GM03348 (cell line): ENCODE measurements at places on chromosomes 6 and 20.

GRCh38 chr20:4476903-4477500, 244.7 kb upstream of the PRND start:
- DNase-seq, result no peak

DNA sequence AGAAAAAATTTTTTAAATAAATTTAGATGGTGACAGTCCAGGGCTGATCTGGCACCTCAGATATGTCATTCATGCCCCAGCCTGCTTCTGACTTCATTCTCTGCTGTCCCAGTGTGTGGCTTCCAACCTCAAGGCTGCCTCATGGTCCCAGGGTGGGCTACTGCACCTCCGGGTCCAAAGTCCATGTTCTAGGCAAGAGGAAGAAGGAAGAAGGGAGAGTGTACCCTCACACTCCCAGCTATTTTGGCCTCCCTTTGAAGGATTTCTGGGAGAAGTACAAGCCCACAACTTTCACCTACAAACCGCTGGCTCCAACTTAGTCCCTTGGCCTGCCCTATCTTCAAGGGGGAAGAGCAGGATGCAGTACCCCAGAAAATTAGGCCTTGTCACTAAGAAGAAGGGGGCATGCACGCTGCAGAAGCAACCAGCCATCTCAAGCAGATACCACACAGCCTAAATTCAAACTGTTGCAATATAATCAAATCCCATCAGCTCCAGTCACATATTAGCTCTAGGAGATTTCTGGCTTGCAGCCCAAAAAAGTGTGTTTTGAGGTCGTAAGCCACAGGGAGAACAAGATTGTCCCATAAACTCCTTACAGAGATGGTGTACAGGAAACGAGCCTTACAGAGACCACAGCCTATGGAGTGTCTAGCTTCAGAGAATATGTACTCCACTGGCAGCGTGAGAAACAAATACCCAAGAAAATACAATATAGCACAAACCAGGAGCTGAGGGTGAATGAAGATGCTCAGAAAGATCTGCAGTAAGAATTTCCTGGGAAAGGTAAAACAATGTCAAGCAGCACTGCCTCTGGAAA, 906 bp upstream of the BTN3A2 start:
- peak; percentile 8 for DNase-seq

DNA sequence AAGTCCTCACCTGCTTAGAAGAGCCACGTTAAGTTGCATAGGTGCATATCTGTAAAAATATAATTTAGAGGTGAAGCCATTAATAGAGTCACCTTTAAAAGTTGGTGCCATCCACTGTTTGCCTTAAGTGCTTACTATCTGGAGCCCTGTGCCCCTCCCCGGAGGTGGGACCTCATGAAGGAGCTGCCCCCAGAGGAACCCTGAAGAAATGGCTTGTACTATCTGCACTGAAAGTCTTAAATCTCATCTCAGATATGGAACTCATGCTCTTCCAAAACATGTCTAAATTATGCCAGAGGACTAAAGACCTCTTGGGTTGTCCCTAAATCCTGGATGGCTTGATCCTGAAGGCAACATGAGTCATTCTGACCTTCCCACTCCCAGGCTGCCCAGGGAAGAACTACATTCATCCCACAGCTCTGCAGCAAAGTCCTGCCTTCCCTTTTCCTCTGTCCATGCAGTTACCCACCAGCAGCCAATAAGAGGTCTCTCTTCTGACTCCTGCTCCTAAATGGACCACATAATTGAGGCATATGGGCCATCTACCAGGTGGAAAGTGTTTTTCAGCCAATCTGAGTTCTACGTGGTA, 85.3 kb downstream of the ASXL1 start:
- no peak for DNase-seq

DNA sequence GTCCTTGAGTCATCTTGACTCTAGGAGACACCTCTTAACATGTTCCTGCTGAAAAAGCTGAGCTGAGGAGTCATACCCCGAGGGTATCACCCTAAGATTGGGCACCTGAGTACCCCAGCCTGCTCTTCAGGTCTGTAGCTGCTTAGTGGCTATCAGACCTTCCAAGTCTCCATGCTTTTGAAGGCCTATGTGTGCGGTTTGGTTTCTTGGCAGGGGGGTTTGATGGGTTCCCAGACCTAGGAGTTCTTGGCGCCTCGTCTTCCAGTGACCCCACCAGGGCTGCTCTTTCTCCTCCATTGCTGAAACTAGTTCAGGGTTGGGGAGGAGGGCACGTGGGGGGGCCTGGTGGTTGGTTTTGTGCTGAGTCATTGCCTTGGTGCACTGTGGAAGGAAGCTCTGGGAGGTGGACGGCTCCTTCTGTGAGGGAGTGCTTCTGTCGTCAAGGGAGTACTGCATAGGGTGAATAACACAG, 20.1 kb downstream of the IGF2R start:
- DNase-seq, result peak; percentile 17

GRCh38 chr6:21915707-21916260, 322.2 kb downstream of the SOX4 start:
- peak; percentile 49 for DNase-seq

DNA sequence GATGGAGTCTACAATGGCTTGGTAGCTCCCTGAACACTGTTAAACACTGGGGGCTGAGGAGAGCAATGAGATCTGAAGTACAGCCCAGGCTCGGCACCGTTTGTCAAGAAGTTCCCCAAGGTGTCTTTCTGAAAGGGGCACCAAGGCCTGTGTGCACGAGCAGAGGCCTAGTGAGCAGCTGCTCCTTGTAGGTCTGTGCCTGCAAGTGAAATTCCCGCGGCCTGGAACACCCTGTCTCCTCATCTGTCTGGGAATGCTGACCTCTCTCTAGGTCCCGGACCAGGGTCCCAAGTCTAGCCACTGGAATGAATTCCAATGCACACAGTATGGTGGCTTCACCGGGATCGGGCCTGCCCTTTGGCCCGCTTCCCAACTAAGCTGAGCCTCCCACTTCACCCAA, 134.8 kb downstream of the FOXC1 start:
- no peak for DNase-seq

DNA sequence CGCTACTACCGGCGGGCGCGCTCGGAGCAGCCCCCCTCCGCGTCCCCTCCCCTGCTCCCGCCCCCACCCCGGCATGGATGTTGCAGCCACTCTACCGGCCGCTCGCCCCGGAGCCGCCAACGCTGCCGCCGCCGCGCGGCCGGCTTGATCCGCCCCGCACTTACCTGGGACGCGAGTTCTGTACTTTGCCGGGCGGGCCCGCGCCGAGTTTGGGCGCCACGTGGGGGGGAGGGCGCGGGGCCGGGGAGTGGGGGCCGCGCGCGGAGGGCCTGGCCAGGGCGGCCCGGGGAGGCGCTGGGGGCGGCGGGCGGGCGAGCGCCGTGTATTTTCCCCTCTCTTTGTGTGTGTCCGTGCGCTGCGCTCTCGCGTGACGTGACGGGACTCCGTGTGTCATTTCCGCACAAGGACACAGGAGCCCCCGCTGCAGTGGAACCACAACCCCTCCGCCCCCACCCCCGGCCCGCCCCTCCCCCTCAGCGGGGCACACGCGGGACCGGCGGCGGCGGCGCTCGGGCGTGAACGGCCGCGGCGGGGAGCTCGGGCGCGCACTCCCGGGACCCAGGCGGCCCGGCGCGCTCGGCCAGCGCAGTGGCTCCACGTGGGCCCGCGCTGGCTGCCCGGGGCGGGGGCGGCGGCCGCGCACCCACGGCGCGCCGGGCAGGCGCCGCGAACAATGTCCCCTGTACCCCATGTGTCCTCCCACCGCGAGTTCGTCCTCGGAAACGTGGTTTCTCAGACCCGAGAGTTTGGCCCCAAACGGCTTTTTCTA, at the start of gene BEND3:
TSS of gene BEND3 (minus strand) at position 590 of the 769 bp plus-strand sequence. CDS start 16,230 bp downstream, outside the sequence.
- peak; percentile 62 for DNase-seq

GRCh38 chr6:16206595-16207037, 31.8 kb upstream of the GMPR start:
- DNase-seq, result peak; percentile 84

- DNase-seq, result peak; percentile 59
Observed at GRCh38 chr6:100296810-100297544, 167.7 kb downstream of the SIM1 start.

DNA sequence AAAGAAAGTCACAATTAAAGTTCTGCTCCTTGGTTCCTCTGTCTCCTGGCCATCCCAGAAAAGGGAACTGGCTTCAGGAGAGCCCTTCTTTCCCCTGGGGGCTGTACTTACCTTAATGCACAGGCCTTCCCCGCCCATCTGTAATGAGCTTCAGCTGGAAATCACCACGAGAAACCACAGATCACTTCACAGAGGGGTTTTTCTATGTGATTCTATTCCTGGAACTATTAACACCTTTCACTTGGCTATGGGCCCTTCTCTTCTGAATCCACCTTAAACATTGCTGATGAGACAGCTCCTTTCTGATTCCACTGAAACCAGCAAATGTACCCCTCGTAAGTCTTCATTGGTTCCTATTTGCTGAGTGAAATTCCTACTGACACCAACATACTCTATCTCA, 80.7 kb downstream of the FOXF2 start:
- no peak for DNase-seq

DNA sequence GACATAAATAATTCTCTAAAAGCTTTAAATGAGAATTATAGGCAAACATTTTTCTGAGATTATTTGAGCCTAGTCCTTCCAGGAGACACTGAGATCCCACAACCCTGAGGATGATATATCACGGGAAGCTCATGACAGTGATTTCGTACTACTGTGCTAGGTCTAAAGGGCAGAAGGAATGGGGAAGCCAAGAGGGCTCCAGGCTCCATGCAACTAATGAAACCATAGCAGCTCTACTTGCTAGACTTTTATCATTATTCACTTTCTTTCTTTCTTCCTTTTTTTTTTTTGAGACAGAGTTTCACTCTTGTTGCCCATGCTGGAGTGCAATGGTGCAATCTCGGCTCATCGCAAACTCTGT, 57.3 kb upstream of the SGK1 start:
- no peak for DNase-seq

GRCh38 chr6:4356899-4357659, 221.7 kb upstream of the ECI2 start:
- no peak for DNase-seq

DNA sequence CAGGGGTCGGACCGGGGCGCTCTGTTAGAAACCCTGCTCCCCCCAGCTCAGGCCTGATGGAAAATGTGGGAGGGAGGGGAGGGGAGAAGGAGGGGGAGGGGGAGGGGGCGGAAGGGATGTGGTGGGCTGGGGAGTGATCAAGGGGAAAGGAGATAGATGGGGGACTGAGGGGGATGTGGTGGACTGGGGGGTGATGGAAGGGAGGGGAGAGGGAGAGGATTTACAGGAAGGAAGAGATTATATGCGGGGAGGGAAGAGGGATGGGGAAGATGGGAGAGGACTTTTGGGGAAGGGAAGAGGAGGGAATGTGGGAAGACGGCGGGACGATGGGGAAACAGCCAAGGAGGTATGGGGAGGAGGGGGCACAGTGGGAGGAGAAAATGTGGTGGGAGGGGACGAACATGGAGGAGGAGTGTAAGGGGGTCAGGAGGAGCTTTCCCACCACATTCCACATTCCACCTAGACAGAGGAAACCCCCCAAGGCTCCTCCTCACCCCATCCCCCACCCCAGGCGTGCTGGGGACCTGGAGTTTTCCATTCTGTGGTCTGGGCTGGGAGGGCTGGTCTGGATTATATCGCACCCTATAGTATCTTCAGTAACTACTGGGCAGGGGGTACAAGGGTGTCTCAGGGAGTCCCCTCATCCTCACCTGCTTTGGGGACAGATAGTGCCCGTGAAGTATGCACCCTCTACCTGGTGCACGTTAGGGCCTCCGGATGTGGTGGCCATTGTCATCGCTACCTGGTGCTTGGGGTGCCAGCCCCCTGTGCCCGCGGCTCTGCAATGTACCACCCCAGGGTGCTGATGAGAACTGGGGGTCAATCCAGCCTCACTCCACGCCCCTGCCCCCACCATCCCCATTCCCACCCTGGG, 578 bp upstream of the PTGIS start:
- no peak for DNase-seq

DNA sequence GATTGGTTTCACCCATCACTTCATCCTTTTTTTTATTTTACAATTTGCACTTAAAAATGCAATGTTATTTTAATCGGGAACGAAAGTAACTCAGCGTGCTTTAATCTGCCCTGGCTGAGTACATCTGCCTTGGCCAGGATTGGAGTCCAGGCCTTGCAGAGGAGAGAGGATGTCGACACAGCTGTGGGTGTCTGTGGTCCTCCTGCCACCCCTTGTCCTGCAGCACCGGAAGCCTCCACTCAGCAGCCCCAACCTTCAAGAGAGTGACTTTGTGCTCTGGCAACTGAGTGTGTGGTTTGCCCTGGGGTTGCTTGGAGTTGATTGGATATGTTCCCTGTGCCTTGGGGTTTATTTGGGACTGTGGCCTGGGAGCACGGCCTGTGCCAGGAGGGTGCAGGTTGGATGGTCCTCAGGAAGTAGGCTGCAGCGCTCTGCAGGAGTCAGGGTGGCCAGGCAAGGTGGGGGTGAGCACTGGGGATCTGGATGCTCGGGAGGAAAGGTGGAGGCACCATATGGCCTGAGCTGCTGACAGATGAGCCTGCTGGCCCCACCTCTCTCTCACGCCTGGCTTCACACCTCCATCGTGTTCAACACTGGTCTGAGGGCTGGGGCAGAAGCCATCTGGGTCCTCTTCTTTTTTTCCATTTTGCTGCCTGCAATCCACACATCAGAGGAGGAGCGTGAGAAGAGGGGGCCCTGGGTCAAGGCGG, 4.3 kb downstream of the MYT1 start:
- DNase-seq, result no peak

GRCh38 chr20:11544029-11544678, 373.5 kb upstream of the BTBD3 start:
- DNase-seq, result peak; percentile 70

DNA sequence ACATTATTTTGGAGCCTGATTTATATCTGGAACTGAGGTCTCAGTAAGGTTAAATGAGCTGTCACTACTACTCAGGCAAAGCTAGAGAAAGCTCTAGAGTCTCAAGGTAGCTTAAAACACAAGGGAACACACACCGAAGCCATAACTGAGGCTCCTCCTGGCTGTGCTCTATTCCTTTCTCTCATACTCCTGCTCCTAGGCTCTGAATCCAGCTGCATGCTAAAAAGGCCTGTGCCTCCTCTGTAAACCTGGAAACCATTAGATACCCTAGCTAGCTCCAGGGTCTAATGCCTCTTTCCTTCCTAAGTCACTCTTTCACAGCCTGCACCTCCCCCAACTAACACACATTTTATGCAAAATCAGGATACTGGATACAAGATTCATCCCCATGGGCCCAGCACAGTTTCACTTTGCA, 17.1 kb downstream of the RIPOR2 start:
- DNase-seq, result no peak

- DNase-seq, result peak; percentile 9
Observed at GRCh38 chr6:141451181-141451510, 681.6 kb upstream of the GJE1 start.

DNA sequence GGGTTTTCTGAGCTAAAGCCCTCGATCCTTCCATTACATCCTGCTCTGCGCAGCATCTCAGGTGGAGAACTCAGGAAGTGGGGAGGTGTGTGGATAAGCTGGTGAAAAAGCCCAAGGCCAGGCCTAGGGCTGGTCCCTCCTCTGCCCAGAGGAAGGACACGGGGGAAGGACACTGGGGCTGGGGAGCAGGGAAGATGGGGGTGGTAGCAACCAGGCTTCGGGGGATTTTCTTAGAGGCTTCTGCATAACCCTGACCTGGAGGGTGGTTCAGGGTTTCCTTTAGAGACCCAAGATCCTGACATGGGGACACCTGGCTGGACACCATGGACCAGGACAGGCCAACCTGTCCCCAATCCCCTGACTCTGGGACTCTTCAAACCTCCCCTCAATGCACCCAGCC, 37.9 kb downstream of the SUN5 start:
- peak; percentile 2 for DNase-seq
